NCI-H2081 treated with DMSO at 0.1 percent for 48 hours (cell line): ENCODE measurements at places on chromosomes 6 and 20.

- no peak for DNase-seq
Measured at GRCh38 chr20:58713801-58714339, 21.3 kb downstream of the NPEPL1 start.

DNA sequence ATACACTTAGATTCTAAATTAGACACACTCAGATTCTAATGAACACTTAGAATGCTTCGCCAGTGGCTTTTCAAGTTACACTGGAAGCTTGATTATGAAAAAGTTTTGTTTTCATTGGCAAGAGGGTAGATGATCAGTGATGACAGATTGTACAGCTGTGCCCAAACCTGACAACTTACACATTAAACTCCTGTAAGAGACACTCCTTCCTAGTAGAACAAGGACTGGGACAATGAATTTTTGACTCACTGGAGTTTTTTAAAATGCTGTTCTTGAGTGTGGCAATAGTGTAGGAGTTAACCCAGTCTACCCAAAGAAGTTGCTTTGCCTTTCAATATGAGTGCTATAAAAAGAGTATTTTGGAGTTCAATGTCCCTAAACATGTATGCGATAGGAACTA, 140.8 kb downstream of the SLC16A10 start:
- no peak for DNase-seq

DNA sequence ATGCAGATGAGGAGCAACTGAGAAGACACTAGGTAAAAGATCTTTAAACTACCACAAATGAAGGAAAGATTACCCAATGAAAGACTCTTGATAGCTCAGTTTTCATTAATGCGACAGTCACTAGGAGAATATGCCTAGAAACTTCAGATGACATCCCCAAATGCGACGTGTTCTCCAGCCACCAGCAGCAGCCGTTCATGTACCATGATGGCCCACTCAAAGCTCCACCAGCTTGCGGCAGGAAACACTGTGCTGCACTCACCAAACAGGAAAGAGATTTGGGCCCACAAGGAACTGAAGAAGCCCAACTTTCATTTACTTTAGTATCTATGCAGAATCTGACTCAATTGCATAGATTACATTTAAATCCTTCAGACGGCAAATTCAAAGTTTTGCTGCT, 7.5 kb downstream of the DIDO1 start:
- DNase-seq, result no peak

GRCh38 chr20:49245921-49246740, 26.9 kb downstream of the DDX27 start:
- no peak for DNase-seq

- no peak for DNase-seq
Measured at GRCh38 chr6:152948150-152948768, 34.6 kb downstream of the FBXO5 start.

DNA sequence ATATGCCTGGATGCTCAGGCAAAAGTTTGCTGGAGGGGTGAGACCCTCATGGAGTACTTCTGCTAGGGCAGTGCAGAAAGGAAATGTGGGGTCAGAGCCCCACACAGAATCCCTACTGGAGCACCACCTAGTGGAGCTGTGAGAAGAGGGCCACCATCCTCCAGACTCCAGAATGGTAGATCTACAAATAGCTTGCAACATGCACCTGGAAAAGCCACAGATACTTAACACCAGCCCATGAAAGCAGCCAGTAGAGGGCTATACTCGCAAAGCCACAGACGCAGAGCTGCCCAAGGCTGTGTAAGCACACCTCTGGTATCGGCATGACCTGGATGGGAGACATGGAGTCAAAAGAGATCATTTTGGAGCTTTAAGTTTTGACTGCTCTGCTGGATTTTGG, 60.7 kb upstream of the GJE1 start:
- DNase-seq, result no peak

- DNase-seq, result no peak
Measured at GRCh38 chr6:110938171-110938570, 20.3 kb upstream of the GTF3C6 start.

DNA sequence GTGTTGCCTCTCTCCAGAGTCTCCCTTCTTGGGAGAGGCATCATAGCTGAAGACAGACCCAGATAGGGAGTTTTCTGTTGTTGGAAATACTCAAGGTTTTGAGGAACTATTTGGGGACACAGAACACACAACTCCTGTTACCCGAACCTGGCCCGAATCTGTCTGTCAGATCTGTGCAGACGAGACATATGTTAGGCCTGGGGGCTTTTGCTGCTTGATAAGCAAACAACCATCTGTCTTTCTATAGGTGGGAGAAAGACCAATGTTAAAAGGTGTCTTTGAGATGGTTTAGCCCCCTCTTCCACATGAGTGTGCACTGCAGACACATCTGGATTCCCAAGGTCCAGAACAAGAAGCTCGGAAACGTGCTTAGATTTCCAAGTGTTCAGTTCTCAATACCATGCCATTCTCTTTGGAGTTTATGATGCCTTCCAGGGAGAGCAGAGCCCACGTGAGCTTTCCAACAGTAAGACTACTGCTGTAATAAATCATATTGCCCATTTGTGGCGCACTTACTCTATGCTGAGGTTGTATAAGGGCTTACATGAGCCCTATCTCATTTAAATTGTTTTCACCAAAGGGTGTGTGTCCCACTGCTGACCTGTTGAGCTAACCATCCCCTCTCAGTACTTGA, 3.8 kb upstream of the STX16 start:
- DNase-seq, result no peak
